ENCODE measurements at places on chromosomes 7 and 10.

DNA sequence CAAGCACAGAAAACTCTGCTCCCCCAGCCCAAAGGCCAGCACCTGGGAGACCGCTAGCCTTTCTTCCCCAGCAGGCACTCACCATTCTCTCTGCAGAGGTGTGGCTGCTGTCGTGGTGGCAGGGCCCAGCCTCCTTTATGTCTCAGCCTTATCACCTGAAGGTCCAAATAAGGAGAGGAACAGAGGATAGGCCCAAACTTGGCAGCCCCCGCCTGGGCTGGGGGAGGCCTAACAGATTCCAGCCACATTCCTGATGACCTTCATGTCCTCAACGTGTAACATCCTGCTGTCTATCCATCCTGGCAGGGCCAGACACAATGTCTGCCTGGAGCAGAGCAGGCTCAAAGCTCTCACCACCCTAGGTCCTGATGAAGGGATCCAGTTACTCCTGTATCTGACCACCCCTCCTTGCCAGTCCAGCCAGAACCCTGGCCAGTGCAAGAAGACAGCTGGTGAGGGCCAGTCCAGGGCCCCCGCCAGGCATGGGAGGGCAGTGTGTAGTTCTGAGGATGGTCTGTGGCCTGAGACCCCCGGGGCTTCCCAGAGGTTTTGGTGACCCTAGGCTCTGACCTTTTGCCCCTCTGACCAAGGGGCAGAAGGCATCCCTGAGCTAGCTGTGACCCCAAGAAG, at the start of gene MYL7:
MYL7 (minus strand) TSS at position 112 of the 630 bp plus-strand sequence; CDS start at position 85, 27 bp downstream.
- no peak for DNase-seq

- DNase-seq: no peak
These were observed 72.1 kb downstream of the INHBA start for GRCh38 chr7:41630741-41631140.

- DNase-seq: no peak
These were observed 76.7 kb downstream of the ETV1 start for GRCh38 chr7:13912715-13913278.

GRCh38 chr7:29587195-29587808, 23.7 kb downstream of the PRR15 start:
- no peak for DNase-seq

GRCh38 chr7:147332988-147333387, 1216.4 kb downstream of the CNTNAP2 start:
- DNase-seq: no peak

- DNase-seq: no peak
These were observed 105.1 kb upstream of the ADCY1 start for GRCh38 chr7:45469103-45469502.

GRCh38 chr7:153103202-153103601, 343.6 kb downstream of the ACTR3B start:
- no peak for DNase-seq

- no peak for DNase-seq
These were observed 103.7 kb upstream of the ZMIZ1 start for GRCh38 chr10:78964952-78965633.

GRCh38 chr10:132351611-132352010, 19.6 kb downstream of the LRRC27 start:
- no peak for DNase-seq

DNA sequence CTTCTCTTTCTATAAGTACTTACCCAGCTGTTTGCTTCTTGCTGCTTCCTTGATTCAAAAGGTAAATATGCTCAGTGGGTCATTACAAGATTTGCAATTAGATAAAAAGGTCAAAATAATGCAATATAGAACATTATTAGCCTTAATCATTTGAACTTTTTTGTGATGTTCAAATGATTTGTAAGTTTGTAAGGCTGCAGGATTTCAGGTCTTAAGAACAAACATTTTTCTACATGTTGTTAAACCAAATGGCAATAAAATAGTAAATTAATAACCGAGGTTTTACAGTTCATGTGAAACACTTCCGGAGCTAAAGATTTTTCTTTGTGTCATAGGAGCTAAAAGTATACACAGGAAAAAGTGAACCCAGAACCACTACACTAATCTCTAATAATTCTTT, 16.2 kb upstream of the SCIN start:
- no peak for DNase-seq

GRCh38 chr10:88528201-88528600, 54.9 kb downstream of the RNLS start:
- no peak for DNase-seq

- no peak for DNase-seq
These were observed 62.3 kb downstream of the EGFR start for GRCh38 chr7:55081068-55081467.

GRCh38 chr10:67609996-67610793, 85.8 kb downstream of the CTNNA3 start:
- no peak for DNase-seq

- no peak for DNase-seq
These were observed 91.5 kb downstream of the GSDME start for GRCh38 chr7:24665564-24666294.

GRCh38 chr7:151783958-151784575, 92.8 kb downstream of the PRKAG2 start:
- no peak for DNase-seq

DNA sequence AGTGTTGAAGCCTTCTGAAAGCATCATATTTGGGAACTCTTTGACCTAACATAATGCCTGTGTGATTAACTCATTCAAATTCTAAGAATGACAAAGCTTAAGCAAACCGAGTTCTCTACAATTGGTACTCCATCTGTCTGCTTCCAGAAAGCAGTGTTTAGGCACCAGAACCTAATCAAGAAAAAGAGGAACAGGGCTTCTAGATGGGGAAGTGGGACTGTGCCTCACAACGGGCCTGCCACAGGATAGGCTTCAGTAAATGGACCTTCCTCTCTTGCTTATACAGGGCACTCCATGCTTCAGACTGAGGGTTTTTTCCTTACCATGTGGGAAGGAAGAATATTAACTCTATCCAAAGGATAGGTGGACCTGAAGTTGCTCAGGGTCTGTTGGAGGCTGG, 808.1 kb downstream of the XPNPEP1 start:
- no peak for DNase-seq

Measured in stimulated activated CD8-positive, alpha-beta memory T cell treated with anti-CD3 and anti-CD28 coated beads, Interleukin-7, amount 100 ng/mL, for 48 hours (primary cell).